CD4-positive, alpha-beta memory T cell (primary cell): ENCODE measurements at places on chromosomes 11 and 22. TPM values are rescaled to one million over a fixed set of nuclear protein-coding genes. Genes with fewer than 3 reads are reported as not detected.

DNA sequence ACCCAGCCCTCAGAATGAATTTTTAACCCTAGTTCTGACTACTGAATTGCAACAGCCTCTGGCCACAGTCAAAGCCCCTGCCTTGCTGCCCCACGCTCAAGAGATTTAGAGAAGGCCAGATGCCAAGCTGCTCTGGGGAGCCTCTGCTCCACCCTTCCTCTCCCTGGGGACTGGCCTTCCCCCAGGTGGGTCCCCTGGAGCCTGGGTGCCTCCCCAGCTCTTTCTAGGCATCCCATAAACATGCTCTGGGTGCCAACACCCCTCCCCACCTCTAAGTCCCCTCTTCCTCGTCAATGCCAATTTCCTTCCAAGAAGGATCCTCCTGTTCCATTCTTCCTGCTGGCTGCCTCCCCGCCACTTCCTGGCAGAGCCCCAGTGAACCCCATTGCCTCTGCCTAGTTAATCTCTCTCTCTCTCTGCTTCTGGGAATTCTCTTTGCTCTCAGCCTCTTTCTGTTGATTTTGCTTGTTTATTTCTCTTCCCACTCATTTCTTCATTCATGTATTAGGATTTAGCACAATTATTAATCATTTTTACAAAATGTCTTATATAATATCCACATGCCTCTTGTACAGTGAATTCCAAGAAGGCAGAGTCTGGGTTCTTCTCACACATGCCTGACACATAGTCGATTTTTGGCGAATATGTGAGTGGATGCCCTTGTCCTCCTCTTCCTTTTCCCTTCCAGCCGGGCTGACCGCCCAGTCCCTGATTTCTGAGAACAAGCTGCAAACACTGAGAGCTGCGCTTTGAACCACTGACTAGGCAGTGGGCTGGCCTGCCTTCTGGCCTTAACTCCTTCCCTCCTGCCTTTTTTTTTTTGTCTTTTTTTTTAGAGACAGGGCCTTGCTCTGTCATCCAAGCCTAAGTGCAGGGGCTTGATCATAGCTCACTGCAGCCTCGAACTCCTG is 17.5 kb downstream of the UQCR10 start:
- no peak overlapping the region for H3K27ac ChIP-seq
- H3K27me3 ChIP-seq = no peaks in the 10 kb centered on the region
- no peak for DNase-seq
- no peak overlapping the region for H3K4me3 ChIP-seq
- H3K4me1 ChIP-seq = no peaks in the 10 kb centered on the region
- H3K36me3 ChIP-seq = peaks cover 4% of the 10 kb centered on the region

Gene DEFB131B
- not detected for total RNA-seq

DNA sequence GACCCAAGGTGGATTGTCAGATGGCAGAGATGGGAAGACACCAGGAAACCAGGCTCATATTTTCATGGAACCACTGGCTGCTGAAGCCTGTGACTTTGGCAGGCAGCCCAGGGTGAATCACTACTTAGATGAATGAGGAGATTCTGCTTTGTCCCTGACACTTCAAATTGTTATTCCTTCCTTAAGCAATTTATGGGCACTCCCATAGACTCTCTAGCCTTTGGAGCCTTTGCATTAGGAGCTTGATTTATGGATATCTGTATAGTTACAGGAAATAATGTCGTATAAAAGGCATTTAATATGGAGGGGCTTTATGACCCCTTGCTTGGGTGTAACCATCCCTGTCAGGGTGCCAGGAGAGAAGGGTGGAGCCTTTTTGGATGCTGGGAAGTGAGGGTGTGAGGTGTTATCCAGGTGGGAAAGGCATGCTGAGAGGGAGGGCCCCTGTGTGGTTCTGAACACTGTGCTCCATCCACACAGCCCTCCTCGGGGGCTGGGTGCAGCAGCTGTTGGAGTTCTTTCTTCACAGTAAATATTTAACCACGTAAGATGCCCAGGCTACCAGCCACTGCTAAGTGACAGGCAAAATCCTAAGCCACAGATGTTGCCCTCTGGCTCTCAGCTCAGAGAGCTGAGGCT is 35.3 kb downstream of the IL18 start:
- DNase-seq = no peak
- H3K27me3 ChIP-seq = no peaks in the 10 kb centered on the region
- no peak overlapping the region for H3K27ac ChIP-seq

DNA sequence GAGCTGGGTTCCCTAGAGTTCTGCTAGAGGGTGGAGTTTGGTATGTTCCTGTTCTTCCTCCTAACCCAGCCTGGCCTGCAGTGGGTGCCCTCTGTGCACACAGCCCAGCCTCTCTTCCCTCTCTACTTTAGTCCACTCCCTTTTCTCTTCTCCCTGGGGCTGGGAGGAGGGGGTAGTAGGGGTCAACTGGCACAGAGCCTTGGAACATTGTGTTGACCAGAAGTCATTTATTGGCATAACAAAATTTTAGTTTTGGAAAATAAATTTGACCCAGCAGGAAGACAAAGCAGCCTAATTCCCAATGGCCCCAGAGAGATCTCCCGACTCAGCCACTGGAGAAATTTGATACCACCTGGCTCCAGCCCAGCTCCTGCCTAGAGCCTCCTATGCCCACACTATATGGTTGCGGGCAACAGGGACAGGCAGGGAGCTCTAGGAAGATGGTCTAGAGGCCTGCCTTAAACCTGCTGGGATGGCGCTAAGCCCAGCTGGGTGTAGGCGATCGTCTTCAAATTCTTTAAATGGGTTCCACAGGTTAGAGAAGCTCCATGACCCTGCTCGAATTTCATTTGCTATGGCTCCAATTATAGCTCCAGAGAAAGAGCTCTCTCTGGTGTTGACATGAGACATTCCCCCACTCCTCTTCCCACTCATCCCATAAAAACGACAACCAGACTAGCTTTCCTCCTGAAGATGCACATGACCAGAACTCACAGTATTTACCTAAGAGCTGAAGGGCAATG is 9.9 kb downstream of the PCSK7 start:
- no peak overlapping the region for H3K4me3 ChIP-seq
- H3K27me3 ChIP-seq = no peaks in the 10 kb centered on the region
- H3K4me1 ChIP-seq = peaks cover 9% of the 10 kb centered on the region
- no peak overlapping the region for H3K27ac ChIP-seq
- no peak for DNase-seq

- no peak within 1 kb of the TSS for H3K27ac ChIP-seq
- no peaks in the 10 kb centered on the region for H3K36me3 ChIP-seq
- no peak for DNase-seq
Observed at GRCh38 chr11:56103210-56103737, at the start of gene OR8H2. Gene OR8H2, plus strand, starts transcription at chr11:56103687. Its CDS starts 1,356 bp downstream, at chr11:56105043.

- H3K36me3 ChIP-seq = no peaks in the 10 kb centered on the region
- DNase-seq = no peak
Observed at GRCh38 chr11:33774736-33775466, 581 bp upstream of the FBXO3 start.

DNA sequence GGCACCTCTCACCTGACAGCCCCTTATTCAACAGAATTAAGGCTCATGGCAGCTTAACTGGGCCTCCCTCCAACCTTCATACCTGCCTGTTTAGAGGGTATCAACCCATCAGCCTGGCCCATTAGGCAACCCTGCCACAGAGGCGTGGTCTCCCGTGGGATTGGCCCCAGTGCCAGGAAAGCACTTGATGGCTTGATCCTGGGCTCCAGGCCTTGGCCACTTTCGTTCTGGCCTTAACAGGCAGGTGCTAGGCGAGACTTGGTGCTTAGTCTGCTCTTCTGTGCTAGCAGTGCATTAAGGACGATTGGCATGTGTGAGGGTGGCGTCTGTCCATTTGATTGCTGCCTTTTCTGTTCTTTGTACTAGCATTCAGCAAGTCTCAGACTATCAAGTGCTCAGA is 75.2 kb downstream of the CABIN1 start:
- no peaks in the 10 kb centered on the region for H3K27me3 ChIP-seq
- H3K4me3 ChIP-seq = no peak overlapping the region
- no peak overlapping the region for H3K27ac ChIP-seq
- H3K4me1 ChIP-seq = no peaks in the 10 kb centered on the region

GRCh38 chr11:120649316-120649715 is 137.8 kb downstream of the GRIK4 start:
- no peaks in the 10 kb centered on the region for H3K27me3 ChIP-seq
- no peak overlapping the region for H3K4me3 ChIP-seq
- no peak for DNase-seq

DNA sequence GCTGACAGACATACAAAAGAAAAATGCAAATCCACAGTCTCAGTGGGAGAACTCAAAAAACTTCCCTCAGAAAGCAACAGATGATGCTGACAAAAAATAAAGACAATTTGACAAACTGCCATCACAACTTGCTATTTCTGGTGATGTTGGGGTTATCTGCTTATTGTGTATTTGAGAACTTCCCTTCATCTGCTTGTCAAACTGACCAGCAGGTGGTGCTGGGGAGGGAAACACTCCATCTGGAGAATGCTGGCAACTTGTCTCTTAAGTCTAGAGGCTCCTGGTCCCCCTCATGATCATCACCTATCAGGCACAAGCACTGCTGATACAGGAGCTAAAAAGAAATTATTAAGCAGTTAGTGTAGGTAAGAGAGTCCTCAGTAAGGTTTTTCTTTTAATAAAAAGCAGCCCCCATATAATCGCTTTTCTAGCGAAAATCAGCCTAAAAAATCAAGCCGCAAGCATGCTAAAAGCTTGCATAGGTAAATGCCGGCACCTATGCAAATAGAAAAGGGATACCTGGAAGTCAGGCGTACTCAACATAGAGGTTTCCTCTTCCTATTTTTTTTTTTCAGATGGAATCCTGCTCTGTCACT is 9.8 kb upstream of the FAM111B start:
- no peaks in the 10 kb centered on the region for H3K36me3 ChIP-seq
- no peak overlapping the region for H3K4me3 ChIP-seq
- H3K4me1 ChIP-seq = no peaks in the 10 kb centered on the region
- H3K27ac ChIP-seq = no peak overlapping the region
- no peaks in the 10 kb centered on the region for H3K27me3 ChIP-seq

- peaks cover 76% of the 10 kb centered on the region for H3K4me1 ChIP-seq
- H3K27ac ChIP-seq = peak within 1 kb of the TSS; percentile 57
- peak within 1 kb of the TSS; percentile 61 for H3K4me3 ChIP-seq
- DNase-seq = peak; percentile 34
- H3K36me3 ChIP-seq = no peaks in the 10 kb centered on the region
Observed at GRCh38 chr22:17774206-17774925, at the start of gene BID. Gene BID, minus strand, starts transcription at chr22:17774469. Its CDS starts 24,353 bp downstream, at chr22:17750116.

Gene TRIM3
- total RNA-seq = 22.9 TPM

Gene OR2AG1
- not detected for total RNA-seq

DNA sequence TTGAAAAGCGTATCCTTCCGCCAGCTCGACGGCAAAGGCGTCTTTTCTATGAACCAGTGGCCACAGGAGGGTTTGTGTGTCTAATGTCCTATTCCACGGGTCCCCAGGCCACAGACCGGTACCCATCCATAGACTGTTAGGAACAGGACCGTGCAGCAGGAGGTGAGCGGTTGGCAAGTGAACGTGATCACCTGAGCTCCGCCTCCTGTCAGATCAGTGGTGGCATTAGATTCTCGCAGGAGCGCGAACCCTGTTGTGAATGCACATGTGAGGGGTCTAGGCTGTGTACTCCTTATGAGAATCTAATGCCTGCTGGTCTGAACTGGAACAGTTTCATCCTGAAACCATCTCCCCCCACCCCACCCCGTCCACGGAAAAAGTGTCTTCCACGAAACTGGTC is 62.7 kb upstream of the KCNQ1OT1 start:
- H3K4me1 ChIP-seq = no peaks in the 10 kb centered on the region
- H3K36me3 ChIP-seq = no peaks in the 10 kb centered on the region
- DNase-seq = no peak
- no peak overlapping the region for H3K27ac ChIP-seq
- H3K4me3 ChIP-seq = no peak overlapping the region

DNA sequence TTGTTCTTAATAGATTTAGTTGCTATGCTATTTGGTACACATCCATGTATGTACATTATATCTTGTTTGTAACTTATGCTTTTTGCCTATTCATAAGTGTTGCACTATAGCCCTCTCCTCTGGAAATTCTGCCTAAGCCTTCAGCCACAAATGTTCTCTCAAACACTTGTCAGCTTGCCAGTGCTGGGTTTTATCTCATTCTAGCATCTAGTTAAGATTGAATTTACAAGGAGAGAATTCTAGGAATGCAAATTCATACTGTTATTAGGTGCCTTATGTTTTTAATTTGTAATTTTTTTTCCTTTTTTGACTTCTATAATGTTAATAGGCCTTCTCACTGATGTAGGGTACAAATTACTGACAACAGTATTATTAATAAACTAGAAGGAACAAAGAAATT is 14.6 kb upstream of the CTSC start:
- H3K4me1 ChIP-seq = peaks cover 21% of the 10 kb centered on the region
- H3K36me3 ChIP-seq = no peaks in the 10 kb centered on the region
- no peak for DNase-seq
- H3K4me3 ChIP-seq = no peak overlapping the region
- no peak overlapping the region for H3K27ac ChIP-seq

Gene HEPHL1
- total RNA-seq = not detected

- peaks cover 34% of the 10 kb centered on the region for H3K4me1 ChIP-seq
- H3K4me3 ChIP-seq = no peak overlapping the region
- H3K27ac ChIP-seq = no peak overlapping the region
- DNase-seq = no peak
- H3K36me3 ChIP-seq = no peaks in the 10 kb centered on the region
Observed at GRCh38 chr11:46327829-46328228, 19.4 kb upstream of the DGKZ start.

DNA sequence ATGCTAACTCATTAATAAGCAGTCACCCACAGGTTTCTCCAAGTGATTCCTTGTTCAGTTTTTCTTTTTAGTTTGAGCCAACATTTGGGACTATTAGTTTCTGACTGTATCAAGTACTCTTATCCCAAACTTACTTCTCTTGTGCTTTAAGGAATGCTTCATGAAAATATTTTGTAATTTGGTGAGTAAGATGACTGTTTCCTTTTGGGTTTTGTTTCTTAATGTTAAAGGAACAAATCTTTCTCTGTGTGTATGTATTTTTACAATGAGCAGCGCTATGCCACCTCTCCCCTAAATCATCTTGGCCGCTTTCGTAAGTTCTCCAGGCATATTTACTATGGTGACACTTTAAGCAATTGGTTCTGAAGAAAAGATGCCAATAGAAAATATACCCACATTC is 72.4 kb downstream of the LDLRAD3 start:
- H3K4me1 ChIP-seq = no peaks in the 10 kb centered on the region
- no peaks in the 10 kb centered on the region for H3K36me3 ChIP-seq
- DNase-seq = no peak
- H3K27ac ChIP-seq = no peak overlapping the region

GRCh38 chr22:48099671-48100070 is 1337.2 kb downstream of the TBC1D22A start:
- no peak for DNase-seq
- H3K27ac ChIP-seq = no peak overlapping the region
- H3K4me1 ChIP-seq = peaks cover 26% of the 10 kb centered on the region
- no peaks in the 10 kb centered on the region for H3K27me3 ChIP-seq
- H3K36me3 ChIP-seq = no peaks in the 10 kb centered on the region
